ENCODE measurements at places on chromosomes 11 and 22.

GRCh38 chr22:22818202-22818538 is 69.4 kb upstream of the IGLL5 start:
- no peak for DNase-seq

GRCh38 chr22:23183061-23183698 is 2.9 kb downstream of the BCR start:
- DNase-seq = peak; percentile 69

- no peak for DNase-seq
These were observed 99.8 kb downstream of the FBXO7 start for GRCh38 chr22:32574411-32574810.

DNA sequence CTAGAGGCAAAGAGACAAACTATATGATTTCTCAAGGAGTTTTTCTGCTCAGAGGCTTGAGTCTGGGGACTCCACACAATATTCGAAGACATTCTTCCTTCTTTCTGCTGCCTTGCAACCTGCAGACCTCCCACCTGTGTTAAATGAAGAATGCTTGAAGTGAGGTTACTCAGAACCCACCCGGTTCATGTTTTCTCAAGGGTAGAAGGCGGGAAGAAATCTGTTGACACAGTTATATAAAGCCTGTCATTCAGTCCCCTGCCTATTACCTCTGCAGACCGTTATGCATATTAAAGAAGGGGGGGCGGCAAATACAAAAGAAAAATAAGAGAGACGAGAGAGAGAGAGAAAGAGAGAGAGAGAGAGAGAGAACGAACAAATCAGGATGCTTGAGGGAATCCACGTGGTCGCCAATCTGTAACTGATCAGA is 2.2 kb upstream of the KMT2A start:
- no peak for DNase-seq

DNA sequence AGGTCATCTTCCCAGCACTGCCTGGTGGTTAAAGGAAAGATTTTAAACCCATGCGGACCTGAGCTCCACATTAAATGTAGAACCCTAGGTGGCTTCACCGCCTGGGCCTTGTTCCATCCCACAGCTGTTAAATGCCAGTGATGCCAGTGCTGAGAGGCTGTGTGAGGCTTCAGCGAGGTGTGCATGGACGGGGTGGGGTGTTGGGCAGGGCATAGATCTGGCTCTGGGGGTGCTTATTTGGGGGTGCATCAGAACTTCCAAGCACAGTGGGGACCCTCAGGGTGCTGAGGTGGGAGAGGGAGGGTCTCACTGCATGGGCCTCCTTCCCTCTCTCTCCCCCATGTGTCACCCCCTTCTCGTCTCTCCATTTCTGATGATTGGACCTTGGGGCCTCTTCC is 90.1 kb upstream of the B3GAT1 start:
- DNase-seq = no peak

GRCh38 chr11:125086633-125087296 is 23.7 kb downstream of the SLC37A2 start:
- DNase-seq = no peak

DNA sequence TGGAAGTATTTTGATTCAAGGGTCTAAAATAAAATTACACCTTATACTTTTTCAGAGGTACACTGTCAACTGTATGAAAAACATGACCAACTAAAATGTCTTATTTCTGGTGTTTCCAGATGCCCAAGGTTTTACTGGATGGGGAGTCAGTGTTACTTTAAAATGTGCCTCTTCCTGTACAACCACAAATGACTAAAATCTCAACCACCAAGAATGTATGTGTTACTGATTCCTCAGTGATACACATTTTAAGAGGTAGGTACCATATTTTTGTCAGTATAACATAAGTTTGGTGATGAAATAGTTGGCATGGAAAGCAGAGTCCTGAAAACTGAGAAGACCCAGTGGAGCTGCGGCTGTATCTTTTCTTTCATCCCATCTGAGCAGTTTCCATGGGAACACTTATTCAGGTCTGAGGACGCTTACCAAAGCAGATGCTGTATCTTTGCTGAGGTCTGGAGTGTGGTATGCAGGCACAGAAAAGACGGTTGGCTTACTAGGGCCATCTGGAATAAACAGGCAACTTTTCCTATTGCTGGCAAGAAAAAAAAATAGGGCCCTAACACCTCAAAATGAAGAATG is 21.2 kb upstream of the TP53AIP1 start:
- DNase-seq = no peak

- no peak for DNase-seq
These were observed 433.2 kb downstream of the GUCY1A2 start for GRCh38 chr11:106585061-106585460.

DNA sequence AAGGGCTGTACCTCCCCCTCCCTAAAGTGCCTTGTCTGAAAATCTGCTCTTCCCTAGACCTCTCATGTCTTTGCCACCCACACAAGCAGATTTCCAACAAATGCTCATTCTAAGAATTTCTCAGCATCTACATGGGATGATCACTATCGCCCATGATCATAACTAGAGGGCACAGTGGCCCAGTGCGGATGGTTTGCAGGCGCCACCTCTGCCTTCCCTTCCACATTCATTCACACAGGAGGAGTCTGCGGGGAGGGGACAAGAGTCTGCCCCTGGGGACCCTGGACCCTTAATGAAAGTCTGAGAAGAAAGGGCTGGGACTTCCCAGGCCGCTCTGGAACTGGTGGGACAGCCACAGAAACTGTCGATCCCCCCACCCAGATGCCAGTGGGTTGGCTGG is 28.9 kb downstream of the KCTD17 start:
- no peak for DNase-seq

- DNase-seq = no peak
These were observed 6.9 kb downstream of the AP5B1 start for GRCh38 chr11:65773784-65774411.

GRCh38 chr22:45511847-45512261 is 9.2 kb downstream of the FBLN1 start:
- peak; percentile 74 for DNase-seq

GRCh38 chr22:35467681-35468434 is 67.9 kb downstream of the MCM5 start:
- DNase-seq = peak; percentile 84

- DNase-seq = no peak
These were observed 4.6 kb downstream of the FGF19 start for GRCh38 chr11:69699213-69699612.
